ENCODE measurements at places on chromosomes 16 and 17. TPM values are rescaled to one million over a fixed set of nuclear protein-coding genes. Genes with fewer than 3 reads are reported as not detected.

Gene AURKB
- 8.4 TPM for total RNA-seq

GRCh38 chr16:12586701-12587100, 217.0 kb downstream of the CPPED1 start:
- DNase-seq, result no peak

GRCh38 chr17:50659179-50659578, 24.5 kb downstream of the ABCC3 start:
- no peak for DNase-seq

- peak; percentile 78 for DNase-seq
Observed at GRCh38 chr17:42566883-42567573, at the start of gene MLX. Gene MLX, plus strand, starts transcription at chr17:42567100. Its CDS starts 25 bp downstream, at chr17:42567125.

DNA sequence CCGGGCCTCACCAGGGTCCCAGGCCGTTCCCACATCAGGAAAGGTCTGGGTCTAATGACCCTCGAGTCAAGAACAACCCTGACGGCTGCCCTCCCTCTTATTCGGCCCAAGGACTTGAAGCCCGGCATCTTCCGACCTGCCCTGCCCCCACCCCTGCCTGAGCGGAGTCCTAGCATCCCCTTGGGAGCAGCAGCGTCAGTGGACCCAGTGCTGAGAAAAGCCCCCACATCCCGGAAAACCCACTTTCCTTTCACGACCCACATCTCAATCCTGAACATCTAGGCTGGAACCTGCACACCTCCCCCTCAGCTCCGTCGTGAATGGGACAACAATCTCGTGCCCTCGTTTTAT, 769 bp downstream of the TMEM88 start:
- DNase-seq, result no peak

DNA sequence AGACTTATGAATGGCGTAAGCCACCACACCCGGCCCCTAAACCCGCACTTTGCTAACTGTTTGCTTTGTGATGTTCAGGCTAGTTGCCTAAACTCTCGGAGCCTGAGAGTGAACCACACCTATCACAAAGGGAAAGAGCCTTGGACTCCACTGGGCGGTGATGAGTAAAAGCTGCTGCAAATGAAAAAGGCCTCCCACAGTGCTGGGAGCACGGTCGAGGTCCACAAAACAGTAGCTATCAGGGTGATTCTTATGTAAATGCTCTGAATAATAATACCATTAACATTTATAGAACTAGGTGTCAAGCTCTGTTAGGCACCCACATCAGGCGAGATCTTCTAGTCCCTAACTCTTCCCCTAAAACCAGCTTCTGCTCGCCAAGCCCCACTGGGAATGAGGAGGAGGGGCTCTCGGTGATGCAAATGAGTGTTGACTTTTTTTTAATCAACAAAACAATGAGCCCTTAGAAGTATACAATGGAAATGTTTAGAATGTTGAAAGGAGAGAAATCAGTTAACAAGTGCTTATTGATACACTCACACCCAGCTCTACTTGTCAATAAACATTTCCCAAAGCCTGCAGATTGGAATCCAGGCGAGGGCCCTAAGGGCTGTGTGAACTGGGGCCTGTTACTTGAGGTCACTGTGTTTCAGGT, 19.8 kb downstream of the FBRS start:
- no peak for DNase-seq

- DNase-seq, result no peak
Observed at GRCh38 chr17:5126719-5127488, 11.1 kb downstream of the USP6 start.

DNA sequence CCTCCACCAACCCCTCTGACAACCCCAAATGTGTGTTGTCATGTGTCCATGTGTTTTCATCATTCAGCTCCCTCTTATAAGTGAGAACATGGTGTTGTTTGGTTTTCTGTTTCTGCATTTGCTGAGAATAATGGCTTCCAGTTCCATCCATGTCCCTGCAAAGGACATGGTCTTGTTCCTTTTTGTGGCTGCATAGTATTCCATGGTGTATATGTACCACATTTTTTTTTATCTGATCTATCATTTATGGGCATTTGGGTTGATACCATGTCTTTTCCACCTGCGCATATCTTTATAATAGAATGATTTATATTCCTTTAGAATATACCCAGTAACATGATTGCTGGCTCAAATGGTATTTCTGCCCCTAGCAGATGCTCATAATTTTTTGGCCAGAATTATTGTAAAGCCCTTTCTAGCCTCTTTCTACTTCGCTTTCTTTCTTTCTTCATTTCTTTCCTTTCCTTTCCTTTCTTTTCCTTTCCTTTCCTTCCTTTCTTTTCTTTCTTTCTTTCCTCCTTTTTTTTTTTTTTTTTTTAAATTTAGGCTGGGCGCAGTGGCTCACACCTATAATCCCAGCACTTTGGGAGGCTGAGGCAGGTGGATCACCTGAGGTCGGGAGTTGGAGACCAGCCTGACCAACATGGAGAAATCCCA, 12.7 kb downstream of the REXO5 start:
- DNase-seq, result no peak

- DNase-seq, result peak; percentile 89
Observed at GRCh38 chr17:72609501-72609900, 483.0 kb downstream of the SLC39A11 start.

Gene OMG
- total RNA-seq, result 26.8 TPM

DNA sequence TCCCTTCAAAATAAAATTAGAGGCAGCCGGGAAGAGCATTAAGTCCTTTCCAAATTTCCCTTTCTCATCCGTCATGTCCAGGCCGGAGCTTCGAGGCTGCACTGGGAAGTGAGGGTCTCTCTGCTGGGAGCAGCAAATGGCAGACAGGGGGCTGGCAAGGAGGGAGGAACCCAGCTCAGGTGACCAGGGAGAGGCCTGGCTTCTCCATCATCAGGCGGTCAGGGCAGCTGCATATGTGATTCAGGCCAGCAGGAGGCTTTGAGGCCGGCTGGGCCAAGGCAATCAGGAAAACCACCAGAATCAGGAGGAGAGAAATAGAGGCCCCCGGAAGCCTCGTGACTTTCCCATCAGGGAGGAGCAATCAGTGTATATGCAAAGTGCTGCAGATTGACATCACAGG, 85.0 kb upstream of the RPL38 start:
- DNase-seq, result no peak

GRCh38 chr17:68955181-68955841, at the start of gene ABCA8:
Gene ABCA8, minus strand, starts transcription at chr17:68955392. Its CDS starts 13,358 bp downstream, at chr17:68942034.
- peak; percentile 33 for DNase-seq

DNA sequence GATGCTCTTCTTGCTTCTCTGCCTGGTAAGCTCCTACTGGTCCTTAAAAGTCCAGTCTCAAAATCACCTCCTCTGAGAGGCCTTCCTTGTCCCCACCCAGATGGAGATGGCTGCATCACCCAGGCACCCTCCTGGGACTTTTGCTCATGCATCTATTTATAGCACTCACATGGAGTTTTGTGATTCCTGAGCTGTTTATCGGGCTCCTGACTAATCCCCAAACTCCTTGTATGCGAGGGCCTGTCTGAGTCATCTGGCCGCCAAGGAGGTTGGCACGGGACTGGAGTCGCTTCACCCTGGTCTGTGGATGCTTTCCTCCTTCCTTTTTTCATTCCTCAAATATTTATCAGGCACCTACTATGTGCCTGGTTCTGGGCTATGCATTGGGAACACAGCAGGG, 2.3 kb upstream of the MAP2K3 start:
- DNase-seq, result peak; percentile 93

- DNase-seq, result no peak
Observed at GRCh38 chr16:2990891-2991290, 10.6 kb upstream of the PKMYT1 start.

DNA sequence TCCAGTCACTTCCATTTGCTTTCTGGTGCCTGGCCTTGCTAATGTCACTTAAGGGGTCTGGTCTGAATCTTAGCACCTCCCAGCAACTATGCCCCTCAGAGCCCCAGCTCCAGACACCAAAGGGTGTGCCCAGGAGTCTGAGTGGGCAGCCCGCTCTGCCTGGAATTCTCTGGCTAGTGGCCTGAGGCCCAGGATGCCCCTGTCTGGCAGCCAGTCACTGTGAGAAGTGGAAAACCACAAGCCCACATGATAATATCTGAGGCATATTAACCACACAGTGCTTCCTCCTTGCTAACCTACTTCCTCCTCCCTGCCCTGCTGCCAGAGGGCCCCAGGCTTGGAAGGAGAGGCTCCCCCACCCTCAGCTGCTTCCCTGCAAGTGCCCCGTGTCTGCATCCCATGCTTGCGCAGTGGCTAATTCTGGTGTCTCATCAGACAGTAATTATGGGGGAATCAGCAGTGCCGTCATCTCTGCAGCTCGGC, 14.0 kb downstream of the SRCIN1 start:
- DNase-seq, result peak; percentile 43

- DNase-seq, result no peak
Observed at GRCh38 chr17:27206447-27206846, 87.5 kb upstream of the WSB1 start.

Gene CDH16
- not detected for total RNA-seq

Gene CCL8
- 0.26 TPM for total RNA-seq

Gene TMEM204
- total RNA-seq, result 10.3 TPM

Gene CCL23
- not detected for total RNA-seq

Gene FHOD1
- 7.1 TPM for total RNA-seq

Gene TIMM22
- total RNA-seq, result 13.4 TPM

Data from fibroblast of lung (primary cell).